ENCODE measurements at places on chromosomes 5 and 9.
A peak's percentile ranks its signal among the peaks of the same experiment; 100 is the strongest.

GRCh38 chr5:173736374-173736773 is 119.9 kb upstream of the BOD1 start:
- DNase-seq: no peak

DNA sequence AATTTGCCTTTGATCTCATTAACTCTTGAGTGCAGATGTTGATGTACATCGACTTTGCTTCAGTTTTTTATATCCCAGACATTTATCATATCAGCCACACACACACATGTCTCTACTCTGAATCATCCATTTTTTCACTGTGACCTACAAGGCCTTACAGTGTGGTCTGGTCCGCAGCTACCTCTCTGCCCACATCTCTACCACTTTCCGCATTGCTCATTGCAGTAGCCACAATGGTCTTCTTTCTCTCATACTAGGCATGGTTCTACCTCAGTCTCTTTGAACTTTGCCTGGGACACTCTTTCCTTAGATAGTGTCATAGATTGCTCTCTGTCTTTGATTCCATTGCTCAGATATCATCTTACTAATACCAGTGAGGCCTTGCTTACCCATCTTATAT is 87.9 kb upstream of the FSD1L start:
- no peak for DNase-seq

DNA sequence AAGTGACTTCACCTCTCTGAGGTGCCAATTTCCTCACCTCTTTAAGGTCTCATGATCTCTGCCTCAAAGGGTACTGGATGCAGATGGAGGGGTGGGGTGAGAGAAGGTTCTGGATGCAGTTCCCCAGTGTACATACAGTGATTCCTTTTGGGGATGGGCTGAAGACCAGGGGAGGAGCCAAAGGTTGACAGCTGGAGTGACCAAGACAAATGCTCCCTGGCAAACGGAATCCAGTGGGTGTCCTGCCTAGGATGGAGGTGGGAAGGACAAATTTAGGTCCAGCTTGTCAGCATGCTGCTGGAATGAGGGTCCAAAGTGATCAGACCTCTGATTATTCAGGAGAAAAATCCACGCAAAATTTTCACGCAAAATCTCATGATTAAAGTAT is 7.3 kb upstream of the LMX1B start:
- no peak for DNase-seq

GRCh38 chr9:115850548-115851304 is 302.9 kb upstream of the PAPPA start:
- no peak for DNase-seq

- no peak for DNase-seq
Observed at GRCh38 chr9:108286638-108287206, 569.1 kb downstream of the ACTL7B start.

GRCh38 chr5:72180925-72181324 is 73.7 kb downstream of the MAP1B start:
- DNase-seq: no peak

DNA sequence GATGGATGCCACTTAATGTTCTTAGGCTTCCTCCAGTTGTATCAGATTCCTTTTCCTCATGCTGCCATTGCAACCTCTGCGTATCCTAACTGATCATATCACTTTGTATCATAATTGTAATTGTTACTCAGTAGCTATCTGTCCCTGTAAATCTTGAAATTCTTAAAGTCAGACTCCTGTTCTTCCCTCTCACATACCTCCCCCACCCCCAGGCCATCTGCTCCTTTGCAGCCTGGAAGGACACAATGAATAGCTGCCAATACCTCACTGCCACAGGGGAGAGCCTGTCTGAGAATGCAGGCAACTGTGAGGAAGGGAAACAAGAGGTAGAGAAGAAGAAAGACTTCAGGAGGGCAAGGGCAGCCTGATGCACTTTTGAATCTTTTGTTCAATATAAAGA is 228.5 kb downstream of the ENC1 start:
- DNase-seq: no peak

DNA sequence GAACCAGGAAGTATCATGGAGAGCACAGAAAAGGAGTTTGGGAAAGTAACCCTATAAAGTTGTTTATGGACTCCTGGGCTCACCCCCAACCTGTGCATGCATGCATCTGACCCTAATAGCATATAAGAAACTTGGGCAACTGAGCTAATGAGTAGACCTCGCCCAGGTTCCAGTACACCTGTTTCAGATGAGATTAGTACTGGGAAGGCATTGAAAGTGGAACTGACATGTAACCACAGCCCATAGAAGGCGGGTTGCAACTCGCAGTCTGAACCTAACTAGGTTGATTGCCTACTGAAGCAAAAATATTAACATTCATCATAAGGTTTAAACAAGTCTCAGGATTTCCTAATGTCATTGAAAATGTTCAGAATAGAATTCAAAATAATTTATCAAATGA is 87.0 kb downstream of the WNK2 start:
- no peak for DNase-seq

DNA sequence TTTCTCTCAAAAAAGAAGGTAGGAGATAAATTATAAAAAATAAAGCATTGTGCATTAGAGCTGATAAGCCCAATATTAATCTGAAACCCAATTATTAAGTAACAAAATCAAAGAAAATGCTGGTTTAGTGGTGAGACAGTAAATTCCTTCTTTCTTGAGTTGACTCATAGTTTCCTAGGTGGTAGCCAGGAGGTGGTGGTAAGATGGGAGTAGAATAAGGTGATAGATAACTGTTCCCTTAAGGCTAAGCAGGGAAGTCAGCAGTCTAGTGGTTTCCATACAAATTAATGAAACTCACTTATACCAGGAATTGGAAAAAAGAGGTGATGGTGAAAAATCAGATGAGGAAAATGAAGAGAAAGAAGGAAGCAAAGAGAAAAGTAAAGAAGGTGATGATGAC is 23.2 kb downstream of the LYSMD3 start:
- no peak for DNase-seq

DNA sequence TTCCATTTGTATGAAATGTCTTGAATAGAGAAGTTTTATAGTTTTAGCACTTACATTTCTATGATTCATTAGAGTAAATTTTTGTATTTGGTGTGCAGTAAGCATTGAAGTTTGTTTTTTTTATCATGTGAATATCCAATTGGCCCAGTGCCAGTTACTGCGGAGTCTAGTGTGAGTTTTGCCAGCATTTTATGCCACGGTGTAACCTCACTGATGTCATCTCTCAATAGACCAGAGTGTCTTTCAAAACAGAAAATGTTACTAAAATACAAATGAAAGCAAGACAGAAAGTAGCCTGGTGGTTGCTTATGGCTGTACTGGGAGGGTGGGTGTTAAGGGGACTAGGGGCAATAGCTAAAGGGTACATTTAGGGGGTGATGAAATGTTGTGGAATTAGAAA is 62.8 kb downstream of the IPPK start:
- no peak for DNase-seq

GRCh38 chr9:121529237-121529987 is 29.8 kb upstream of the GGTA1 start:
- no peak for DNase-seq

GRCh38 chr5:107381189-107381856 is 289.4 kb downstream of the EFNA5 start:
- DNase-seq: no peak

- no peak for DNase-seq
Observed at GRCh38 chr9:114754581-114754980, 51.3 kb downstream of the TNFSF15 start.

- DNase-seq: no peak
Observed at GRCh38 chr5:61730866-61731265, 398.8 kb downstream of the ZSWIM6 start.

DNA sequence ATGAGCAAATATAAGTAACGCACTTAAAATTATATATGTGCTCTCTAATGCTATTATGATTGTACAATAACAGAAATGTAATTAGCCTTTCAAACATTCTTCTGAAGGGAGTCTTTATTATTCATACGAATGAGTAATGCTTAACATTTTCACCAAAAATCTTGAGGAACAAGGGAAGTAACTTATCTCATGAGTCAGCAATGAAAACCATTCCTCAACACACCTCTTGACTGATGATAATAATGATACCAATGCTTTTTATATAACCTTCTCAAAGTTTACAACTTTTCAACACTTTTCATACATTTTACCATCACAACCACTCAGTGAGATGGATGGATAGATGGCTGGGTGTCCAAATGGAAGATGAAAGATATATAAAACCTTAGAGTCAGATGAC is 369.3 kb downstream of the BNC2 start:
- DNase-seq: no peak

GRCh38 chr5:159571501-159572244 is 241.4 kb upstream of the IL12B start:
- no peak for DNase-seq

DNA sequence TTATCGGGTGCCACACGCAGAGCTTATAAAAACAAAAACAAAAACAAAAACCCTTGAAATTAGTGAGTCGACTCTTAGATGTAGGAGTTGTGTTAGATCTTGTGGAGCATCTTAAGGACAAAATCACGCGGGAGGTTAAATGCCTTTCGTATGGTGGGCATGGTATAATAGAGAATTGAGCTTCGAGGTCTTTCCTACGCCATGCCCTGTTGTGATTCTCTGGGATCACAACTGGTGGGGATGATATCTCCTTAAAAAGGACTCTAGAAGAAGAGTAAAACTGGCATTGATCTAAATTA is 773 bp upstream of the ELL2 start:
- DNase-seq: no peak

GRCh38 chr9:109198736-109199382 is 31.8 kb upstream of the FRRS1L start:
- no peak for DNase-seq

DNA sequence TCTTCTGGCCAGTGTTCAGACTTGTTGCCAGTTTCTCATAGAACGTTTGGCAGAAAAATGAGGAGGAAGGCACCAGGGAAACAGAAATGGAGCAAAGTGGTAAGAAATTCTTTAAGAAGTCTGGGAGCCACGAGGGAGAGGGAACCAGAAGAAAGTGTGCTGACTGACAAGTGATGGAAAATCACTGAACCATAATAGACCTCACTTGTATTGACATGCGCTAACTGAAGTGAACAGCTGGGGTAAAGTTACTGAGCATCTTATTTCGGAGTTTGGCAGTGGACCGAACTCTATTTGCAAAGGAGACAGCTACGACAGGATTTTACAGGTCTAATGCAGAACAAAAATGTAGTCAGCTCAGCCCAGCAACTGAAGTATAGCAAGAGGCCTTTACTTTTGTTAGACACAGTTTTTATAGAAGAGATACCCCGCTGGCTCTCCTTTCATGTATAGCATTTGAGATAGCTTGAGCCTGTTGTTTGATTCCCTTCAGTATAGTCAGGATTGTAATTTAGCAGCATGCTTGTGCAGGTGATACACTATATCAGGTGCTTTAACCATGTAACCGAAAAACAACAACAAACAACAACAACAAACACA is 53.6 kb downstream of the HMHB1 start:
- no peak for DNase-seq

DNA sequence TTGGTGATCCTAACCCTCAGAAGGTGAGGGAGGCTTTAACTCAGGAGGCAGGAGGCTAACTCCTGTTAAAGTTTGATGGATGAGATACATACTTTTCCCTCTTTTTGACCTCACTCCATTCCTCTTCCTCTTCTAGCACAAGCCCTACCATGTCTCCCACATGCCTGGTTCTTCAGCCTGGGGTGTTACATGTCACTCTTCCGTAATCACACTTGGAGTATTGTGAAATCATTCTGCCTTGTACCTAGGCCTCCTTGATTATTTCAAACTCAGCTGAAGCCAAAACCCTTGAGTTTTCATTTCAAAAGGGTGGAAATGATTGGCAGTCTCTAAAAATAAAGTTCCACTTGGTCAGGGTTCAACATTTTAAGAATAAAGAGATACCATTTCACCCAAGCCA is 1.8 kb downstream of the PLAC8L1 start:
- no peak for DNase-seq

- DNase-seq: no peak
Observed at GRCh38 chr9:21434202-21435014, 5.8 kb upstream of the IFNA1 start.

- DNase-seq: no peak
Observed at GRCh38 chr5:81250004-81250403, 16.9 kb downstream of the CKMT2 start.

- DNase-seq: no peak
Observed at GRCh38 chr9:108374626-108375025, 481.2 kb downstream of the ACTL7B start.

- DNase-seq: no peak
Observed at GRCh38 chr5:81729276-81729675, 21.6 kb downstream of the SSBP2 start.

GRCh38 chr5:180093241-180093640 is 21.7 kb upstream of the RNF130 start:
- DNase-seq: no peak

DNA sequence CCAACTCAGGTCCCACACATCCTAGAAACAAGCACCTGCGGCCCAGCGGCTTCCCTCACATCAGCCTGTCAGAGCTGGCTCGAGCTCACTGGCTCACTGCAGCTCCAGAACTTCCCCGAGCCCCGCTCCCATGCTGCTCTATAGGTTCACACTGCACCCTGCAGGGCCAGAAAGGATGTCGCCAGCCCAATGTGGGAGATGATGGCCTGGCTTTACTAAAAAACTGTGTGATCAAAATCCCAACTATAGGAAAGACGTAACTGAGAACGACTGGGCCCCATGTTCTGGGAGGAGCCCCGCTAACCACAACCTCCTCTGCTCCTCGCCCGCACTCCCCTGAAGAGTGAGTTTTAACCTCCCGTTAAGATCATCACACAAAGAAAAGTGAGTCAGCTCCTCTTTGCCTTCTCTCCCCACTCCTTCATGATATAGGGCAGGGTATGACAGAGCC is 4.6 kb downstream of the SURF4 start:
- no peak for DNase-seq

DNA sequence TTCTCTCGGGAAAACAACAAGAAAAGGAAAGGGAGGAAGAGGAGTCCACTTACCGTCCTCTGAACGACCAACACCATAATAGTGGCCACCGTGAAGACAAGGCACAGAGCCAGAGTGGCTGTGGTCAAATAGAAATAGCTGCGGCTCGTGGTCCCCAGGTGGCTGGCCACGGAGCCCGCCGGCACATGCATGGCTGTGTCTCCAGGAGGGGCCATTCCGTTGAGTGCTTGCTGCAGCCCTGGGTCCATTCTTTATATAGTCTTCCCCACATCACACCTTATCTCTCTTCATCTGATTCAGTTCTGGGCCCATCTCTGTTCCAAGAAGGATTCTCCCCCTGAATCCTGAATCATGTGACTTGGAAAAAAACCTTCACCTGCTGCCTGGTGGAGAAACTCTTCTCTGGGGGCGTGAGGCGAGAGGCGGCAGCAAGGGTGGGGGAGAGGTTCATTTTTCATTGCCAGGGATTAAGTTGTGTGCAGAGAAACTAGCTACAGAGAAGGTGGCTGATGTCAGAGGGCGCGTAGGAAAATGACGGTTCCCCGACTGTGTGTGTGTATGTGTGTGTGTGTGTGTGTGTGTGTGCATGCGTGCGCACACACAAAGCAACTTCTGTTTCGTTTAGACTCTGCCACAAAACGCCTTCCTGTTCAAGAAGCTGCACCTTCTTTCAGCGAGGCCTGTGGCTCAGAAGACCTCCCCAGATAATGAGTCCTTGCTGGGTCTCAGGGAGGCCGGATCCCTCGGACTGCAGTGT is at the start of gene TNFSF8:
TSS of gene TNFSF8 (minus strand) at position 536 of the 757 bp plus-strand sequence. CDS start at position 248, 288 bp downstream.
- DNase-seq: peak; percentile 64

- no peak for DNase-seq
Observed at GRCh38 chr9:122125158-122125508, 32.0 kb upstream of the TTLL11 start.
